ENCODE measurements at places on chromosomes 3 and 15.

DNA sequence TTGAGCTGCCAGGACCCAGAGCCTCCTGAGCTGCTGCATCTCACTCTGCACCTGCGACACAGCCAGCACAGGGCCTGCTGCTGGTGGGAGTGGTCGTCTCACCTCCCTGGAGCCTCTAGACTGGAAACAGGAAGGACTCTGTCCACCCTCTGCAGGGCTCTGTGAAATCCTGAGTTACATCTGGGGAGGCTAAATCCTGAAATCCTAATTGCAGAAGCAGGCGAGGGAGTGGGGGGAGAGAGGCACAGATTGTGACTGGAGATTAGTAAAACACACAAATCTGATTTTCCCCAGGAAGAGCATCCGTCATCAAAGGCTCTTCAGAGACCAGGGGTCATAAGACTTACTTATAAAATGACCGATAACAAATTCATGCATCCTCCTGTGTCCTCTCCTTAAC lies 31.6 kb upstream of the GABRG3 start:
- DNase-seq, result no peak

DNA sequence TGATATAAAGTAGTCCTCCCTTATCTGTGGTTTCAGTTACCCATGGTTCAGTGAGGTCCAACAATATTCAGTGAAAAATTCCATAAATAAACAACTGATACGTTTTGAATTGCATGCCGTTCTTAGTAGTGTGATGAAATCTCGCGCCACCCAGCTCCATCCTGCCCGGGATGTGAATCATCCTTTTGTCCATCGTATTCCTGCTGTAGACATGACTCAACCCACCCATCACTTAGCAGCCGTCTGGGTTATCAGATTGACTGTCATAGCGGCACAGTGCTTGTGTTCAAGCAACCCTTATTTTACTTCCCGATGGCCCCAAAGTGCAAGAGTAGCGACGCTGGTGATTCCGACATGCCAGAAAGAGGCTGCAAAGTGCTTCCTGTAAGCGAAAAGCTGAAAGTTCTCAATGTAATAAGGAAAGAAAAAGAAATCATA lies 48.0 kb upstream of the MEX3B start:
- no peak for DNase-seq

GRCh38 chr3:164832216-164832615 lies 246.1 kb downstream of the SI start:
- DNase-seq, result no peak

GRCh38 chr3:177731644-177732268 lies 534.5 kb upstream of the TBL1XR1 start:
- DNase-seq, result no peak

DNA sequence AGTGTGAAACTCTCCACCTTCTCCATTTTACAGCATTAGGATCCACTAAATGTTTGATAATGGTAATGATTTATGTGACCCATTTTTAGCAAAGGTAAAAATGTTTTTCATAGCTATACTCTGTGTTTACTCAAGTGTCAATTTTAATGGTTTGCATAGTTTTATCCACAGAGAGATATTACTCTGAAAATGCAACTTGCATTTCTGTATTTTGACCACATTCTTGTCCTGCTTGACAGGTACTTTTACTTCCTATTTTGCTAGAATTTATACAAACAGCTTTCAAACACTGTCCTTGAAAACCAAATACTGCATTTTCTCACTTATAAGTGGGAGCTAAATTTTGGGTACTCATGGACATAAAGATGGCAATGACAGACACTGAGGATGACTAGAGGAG lies 62.9 kb downstream of the SERPINI1 start:
- DNase-seq, result no peak

DNA sequence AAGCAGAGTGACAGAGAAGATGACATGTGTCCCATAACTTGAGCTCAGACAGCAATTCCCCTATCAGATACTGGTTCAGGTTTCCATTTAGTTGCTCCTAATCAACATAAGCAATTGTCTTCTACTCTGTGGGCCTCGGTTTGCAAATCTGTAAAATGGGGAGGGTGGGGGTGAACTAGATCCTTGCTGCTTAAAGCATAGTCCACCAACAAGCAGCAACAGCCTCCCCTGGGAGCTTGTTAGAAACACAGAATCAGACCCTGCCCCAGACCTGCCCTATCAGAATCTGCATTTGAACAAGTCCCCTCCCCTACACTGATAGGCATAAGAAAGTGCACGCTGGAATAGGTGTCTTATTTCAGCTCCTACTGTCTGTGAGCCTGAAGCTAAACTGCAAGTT lies 87.8 kb downstream of the CEMIP start:
- DNase-seq, result no peak

- DNase-seq, result no peak
These were observed 63.9 kb downstream of the PGPEP1L start for GRCh38 chr15:98943601-98944151.

DNA sequence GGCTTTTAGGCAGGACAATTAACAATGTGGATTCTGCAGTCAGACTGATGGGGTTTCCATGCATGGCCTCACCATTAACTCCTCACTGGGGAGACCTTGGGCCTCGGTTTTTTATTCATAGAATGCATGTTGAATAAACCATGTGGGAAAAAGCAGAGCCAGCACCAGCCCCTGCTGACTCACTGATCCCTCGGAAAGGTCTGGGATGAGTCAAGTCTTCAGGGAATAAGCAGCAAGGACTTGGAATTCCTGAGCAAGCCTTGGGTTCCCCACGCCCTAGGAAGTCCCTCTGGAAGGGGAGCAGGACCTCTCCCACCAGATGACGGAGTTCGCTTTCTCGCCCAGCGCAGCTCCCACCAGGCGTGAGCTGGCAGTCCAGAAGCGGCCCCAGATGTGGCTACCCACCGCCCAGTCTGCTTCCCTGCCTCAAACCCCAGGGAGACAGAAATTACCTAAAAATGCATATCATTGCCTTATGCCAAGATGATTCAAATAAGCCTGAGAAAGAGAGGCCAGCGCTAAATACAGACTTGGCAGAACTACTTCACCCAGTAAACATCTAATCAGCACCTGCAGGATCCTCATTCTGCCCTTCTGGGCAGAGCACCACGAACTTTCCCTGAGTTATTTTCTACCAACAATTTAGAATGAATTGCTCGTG lies 45.4 kb downstream of the BTD start:
- peak; percentile 80 for DNase-seq

DNA sequence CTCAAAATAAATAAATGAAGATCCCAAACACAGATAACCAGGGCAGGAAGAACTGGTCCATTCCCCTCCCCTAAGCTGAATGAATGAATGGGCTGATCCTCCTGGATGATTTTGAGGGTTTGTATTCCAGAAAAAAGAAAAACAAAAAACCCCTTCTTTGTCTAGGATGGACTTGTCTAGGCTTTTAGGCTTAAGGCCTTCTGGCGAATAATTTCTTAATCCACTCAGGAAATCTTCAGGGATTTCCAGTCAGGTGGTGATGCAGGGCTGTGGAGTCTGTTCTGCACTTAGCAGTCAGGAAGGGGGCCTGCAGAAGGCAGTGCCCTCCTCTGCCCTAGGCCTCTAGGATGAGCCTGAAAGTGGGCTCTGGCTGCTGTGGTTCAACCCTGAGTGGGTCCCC lies 52.1 kb downstream of the BDH1 start:
- no peak for DNase-seq

GRCh38 chr15:77414789-77415442 lies 5.0 kb downstream of the PEAK1 start:
- no peak for DNase-seq

- DNase-seq, result no peak
These were observed 28.2 kb downstream of the ARIH1 start for GRCh38 chr15:72502220-72502809.

GRCh38 chr3:73327052-73327451 lies 265.6 kb downstream of the EBLN2 start:
- DNase-seq, result no peak

DNA sequence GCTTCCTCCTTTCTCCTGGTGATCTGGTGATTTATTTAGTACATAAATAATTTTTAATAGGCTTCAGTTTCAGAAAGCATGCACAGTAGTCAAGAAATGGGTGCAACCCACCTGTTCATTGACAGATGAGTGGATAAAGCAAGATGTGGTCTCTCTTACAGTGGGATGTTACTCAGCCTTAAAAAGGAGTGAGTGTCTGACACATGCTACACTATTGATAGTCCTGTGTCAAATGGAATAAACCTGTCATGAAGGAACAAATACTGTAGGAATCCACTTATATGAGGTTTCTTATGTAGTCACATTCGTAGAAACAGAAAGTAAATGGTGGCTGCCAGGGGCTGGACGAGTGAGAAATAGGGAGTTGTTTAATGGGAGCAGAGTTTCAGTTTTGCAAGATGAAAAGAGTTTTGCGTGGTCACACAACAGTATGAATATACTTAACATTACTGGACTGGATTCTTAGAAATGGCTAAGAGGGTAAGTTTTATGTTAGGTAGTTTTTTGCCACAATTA lies 56.0 kb upstream of the PPARG start:
- no peak for DNase-seq

Measured in GOT3 (cell line).